Epithelial cell of alveolus of lung (primary cell): ENCODE measurements at places on chromosomes 1 and 21. TPM values are rescaled to one million over a fixed set of nuclear protein-coding genes. Genes with fewer than 3 reads are reported as not detected.

The NPHS2 gene
- total RNA-seq, result not detected in 2 replicates

The OVAAL gene
- total RNA-seq, result not detected in 2 replicates

The BATF3 gene
- total RNA-seq, result 3.9 and 9.8 TPM in 2 replicates

The STX12 gene
- total RNA-seq, result 34.7 and 37.2 TPM in 2 replicates

The EDN2 gene
- total RNA-seq, result not detected in 2 replicates

The DCST2 gene
- total RNA-seq, result not detected in 2 replicates

The ABCG1 gene
- 3.7 and 4.2 TPM in 2 replicates for total RNA-seq

The RABGAP1L gene
- 9.1 and 16.4 TPM in 2 replicates for total RNA-seq

The KLF17 gene
- total RNA-seq, result not detected in 2 replicates

The KLHDC8A gene
- 0.08 and 1.2 TPM in 2 replicates for total RNA-seq

The RAB42 gene
- 5.5 and 5.8 TPM in 2 replicates for total RNA-seq

The CYP4Z1 gene
- not detected in 2 replicates for total RNA-seq

The AMY1A gene
- total RNA-seq, result not detected in 2 replicates

The CFHR4 gene
- not detected in 2 replicates for total RNA-seq

The CADM3 gene
- total RNA-seq, result 2.2 and 3.2 TPM in 2 replicates

The RNPEP gene
- 71.9 and 73.8 TPM in 2 replicates for total RNA-seq

The MARK1 gene
- 1.8 and 23.8 TPM in 2 replicates for total RNA-seq

The TTF2 gene
- total RNA-seq, result 8.8 and 14.5 TPM in 2 replicates

The TMEM52 gene
- total RNA-seq, result 0.65 and 4.5 TPM in 2 replicates
